Astrocyte of the cerebellum (primary cell): ENCODE measurements at places on chromosomes 13 and 19.
A peak's percentile ranks its signal among the peaks of the same experiment; 100 is the strongest.

- DNase-seq = peak; percentile 59
Measured at GRCh38 chr19:4123615-4124568, at the start of gene MAP2K2. TSS of gene MAP2K2 (minus strand) at chr19:4124122. CDS start at chr19:4123875, 247 bp downstream.

- no peak for DNase-seq
Measured at GRCh38 chr19:10086591-10087192, 575 bp downstream of the SHFL start.

GRCh38 chr13:93951108-93951507 lies 528.4 kb downstream of the DCT start:
- DNase-seq = no peak

DNA sequence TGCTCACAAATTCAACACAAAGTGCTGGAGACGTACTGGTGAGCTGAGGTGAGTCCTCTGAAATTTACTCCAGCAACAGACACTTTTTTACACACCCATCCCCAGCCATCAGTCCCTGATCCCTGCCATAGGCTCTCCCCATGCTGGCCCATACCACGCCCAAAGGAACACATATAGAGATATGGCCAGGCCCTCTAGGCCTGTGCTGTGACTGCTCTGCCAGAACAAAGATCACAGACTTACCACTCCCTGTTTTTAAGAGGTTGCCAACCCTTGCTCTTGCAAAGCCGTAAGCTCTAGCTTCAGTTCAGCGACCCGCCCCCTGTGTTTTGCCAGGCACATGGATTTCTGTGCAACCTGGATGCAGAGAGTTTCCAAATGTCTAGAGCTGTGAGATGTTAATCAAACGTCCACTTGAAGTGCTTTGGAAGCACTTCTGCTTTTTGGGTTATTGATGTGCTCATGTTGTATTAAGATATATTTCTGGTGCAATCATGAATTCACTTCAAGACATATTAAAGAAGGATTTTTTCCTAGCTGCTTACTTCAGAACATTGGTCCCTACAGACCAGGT lies 59.7 kb downstream of the DLEU7 start:
- DNase-seq = no peak

GRCh38 chr19:18449552-18449951 lies 11.6 kb upstream of the ISYNA1 start:
- no peak for DNase-seq

DNA sequence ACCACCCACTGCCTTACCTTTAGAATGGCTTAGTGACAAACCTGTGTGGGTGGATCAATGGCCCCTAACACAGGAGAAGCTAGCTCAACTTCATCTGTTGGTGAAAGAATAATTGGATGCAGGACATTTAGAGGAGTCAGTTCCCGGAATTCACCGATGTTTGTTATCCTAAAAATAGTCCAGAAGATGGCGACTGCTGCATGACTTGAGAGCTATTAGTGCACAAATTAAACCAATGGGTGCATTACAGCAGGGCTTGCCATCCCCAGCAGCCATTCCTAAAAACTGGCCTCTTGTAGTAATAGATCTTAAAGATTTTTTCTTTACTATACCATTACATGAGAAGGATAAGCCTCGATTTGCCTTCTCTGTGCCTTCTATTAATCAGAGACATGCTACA lies 46.8 kb upstream of the ZNF726 start:
- DNase-seq = no peak

- no peak for DNase-seq
Measured at GRCh38 chr13:30129411-30129810, 177.9 kb downstream of the KATNAL1 start.

GRCh38 chr13:48159401-48159800 lies 64.5 kb upstream of the MED4 start:
- DNase-seq = no peak

- DNase-seq = no peak
Measured at GRCh38 chr13:109760402-109760801, 26.0 kb downstream of the IRS2 start.

DNA sequence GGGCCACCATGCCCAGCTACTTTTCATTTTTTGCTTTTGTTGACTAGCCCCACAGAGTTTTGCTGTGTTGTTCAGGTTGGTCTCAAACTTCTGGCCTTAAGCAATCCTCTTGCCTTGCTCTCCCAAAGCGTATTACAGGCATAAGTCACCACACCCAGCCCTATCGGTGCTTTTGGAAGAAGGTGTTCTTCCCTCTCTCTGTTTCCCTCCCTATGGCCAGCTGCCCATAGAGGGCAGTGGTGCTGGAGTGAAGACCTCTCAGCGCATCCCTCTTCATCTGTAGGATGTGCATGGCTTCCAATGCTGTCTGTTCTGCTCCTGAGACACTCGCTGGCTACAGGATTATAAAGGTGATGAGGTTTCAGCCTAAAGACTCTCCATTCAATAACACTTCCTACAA lies 1.3 kb upstream of the CD22 start:
- DNase-seq = no peak

- no peak for DNase-seq
Measured at GRCh38 chr19:30222992-30223865, 149.0 kb upstream of the ZNF536 start.

DNA sequence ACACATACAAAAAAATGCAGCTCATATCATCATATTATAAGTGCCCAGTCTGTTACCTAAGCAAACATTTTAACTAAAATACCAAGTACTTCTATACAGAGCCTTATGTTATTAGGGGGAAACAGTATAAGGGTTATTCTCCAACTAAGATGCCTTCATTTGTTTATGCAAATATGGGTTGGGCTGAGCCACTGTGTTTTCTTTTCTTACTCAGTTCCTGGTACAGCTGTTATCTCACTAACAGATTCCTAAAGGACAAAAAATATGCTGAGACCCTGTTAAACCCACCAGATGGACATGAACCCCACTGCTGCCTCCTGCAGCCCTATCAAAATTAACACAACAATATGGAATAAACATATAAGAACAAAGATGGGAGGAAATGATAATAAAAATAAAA lies 34.5 kb upstream of the SMAD9 start:
- DNase-seq = no peak

DNA sequence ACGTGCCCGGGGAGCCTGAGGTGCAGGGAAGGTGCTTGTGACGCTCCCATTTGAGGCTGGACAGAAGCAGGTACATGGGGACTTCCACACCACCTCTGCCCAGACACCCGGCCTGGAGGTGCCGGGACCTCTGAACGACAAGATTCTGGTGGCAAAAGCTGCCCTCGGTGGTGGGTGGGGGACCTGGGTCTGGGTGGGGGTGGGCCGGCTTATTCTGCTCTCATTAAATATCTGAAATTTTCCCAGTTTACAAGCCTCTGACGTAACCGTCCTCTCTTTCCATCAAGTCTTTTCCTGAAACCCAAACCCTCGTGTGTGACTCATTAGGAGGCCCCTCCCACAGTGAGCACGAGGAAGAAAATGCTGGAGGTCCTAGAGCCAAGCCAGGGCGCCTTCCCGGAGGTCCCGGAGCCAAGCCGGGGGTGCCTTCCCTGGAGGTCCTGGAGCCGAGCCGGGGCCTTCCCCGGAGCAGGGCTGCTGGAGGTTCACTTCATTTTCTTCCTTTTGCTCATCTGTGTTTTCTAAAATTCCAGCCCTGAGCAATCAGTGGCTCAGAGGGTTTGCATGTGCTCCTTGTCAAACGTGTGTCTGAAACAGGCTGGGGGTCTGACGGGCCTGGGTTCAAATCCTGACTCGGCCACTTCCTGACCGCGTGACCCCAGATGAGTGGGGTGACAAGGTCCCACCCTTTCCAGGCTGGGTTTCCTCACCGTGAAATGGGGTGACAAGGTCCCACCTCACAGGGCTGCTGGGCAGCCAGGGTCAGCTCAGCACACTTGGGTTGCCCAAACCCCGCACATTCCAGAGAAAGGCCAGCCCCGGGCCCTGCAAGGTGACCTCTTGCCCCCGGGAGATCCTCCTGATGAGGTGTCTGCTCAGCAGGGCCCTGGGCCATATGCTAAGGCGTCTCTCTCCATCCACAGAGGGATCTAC lies 10.0 kb downstream of the CFD start:
- peak; percentile 91 for DNase-seq
